CD4-positive, alpha-beta T cell treated with Interleukin-6 at 100 ng/mL for 8 hours (primary cell): ENCODE measurements at places on chromosomes 11 and 22.

DNA sequence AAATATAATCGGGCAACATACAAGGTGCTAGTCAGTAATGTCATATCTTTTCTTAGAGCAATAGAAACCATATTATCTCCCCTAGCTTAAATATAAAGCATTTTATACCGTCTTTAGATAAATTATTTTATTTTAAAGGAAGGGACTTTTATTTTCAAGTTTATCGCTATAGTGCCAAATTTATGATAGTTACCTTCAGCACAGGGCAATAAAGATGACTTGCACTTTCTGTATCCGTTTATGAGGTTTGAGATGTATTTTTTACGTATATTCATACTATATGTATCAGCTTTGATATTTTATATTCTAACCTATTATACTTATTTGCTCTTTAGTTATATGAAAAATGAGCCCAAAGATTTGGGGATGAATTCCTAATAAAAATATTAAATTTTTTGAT is 61.6 kb upstream of the CARD18 start:
- DNase-seq, result no peak

- DNase-seq, result no peak
Observed at GRCh38 chr11:60950024-60950423, 2.0 kb downstream of the SLC15A3 start.

- DNase-seq, result no peak
Observed at GRCh38 chr11:126456783-126457542, 101.5 kb downstream of the ST3GAL4 start.

DNA sequence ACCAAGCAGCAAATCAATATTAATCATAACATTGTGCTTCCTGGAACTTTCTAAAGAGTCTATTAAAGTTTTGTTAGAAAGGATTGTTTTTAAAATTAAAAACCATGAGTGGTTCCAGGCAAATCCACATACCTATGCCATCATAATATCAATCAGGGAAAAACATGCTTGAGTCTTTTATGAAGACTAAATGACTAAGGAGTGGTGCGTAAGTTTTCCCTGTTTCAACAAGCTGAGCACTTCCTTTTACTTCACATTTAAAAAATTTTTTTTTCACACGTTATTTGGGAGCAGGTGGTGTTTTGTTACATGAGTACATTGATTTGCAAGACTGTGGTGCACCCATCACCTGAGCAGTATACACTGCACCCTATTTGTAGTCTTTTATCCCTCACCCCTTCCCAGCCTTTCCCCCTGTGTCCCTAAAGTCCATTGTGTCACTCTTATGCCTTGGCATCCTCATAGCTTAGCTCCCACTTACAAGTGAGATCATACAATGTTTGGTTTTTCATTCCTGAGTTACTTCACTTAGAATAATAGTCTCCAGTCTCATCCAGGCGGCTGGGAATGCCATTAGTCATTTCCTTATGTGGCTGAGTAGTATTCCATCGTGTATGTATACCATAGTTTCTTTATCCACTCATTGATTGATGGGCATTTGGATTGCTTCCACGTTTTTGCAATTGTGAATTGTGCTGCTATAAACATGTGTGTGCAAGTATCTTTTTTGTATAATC is 1190.3 kb upstream of the RAG2 start:
- DNase-seq, result no peak

GRCh38 chr11:79390923-79391322 is 49.9 kb downstream of the TENM4 start:
- DNase-seq, result no peak

- DNase-seq, result no peak
Observed at GRCh38 chr11:122398167-122398566, 257.4 kb upstream of the UBASH3B start.

GRCh38 chr11:120801801-120802689 is 221.9 kb upstream of the TBCEL start:
- peak; percentile 26 for DNase-seq

DNA sequence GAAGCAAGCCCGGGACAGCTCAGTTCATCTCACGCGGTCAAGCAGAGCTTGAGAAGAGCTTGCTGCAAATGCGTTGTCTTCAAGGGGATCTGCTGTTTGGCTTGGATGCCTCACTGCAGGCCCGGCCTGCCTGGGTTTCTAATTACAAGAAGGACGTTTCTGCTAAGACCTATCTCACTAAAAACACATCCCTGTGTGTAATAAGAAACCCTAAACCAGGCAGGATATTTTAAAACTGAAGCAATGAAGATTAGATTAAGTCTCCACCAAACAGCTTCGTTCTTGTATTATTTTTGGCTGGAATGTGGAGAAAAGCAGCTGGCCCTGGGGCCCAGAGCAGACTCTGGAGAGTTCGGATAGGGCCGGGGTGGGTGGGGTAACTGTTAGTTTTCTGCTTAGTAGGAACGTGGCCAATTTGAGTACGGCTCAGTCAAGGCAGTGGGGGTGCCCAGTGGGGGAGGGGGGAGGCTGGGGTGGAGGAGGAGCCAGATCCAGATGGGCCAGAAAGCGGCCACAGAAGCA is 6.0 kb downstream of the PKNOX2 start:
- no peak for DNase-seq

- no peak for DNase-seq
Observed at GRCh38 chr11:70124321-70125000, 46.3 kb downstream of the ANO1 start.

- no peak for DNase-seq
Observed at GRCh38 chr11:98047647-98048046, 973.1 kb upstream of the CNTN5 start.

DNA sequence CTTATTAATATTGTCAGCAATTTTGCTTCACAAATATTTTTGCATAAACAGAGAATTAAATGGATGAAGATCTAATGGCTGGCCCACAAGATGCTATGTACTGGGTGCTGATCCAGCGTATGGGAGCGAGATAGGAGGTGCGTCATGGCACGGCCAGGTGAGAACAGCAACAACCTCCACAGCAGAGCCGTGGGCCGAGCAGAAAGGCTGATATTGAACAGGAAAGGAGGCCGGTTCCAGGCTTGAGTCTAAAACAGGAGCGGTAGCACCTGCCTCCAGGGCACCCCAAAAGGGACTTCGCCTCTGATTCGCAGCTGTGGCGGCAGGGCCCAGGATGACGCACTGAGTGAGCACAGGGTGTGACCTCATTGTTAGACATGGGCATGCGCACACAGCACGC is 1502.1 kb downstream of the TBC1D22A start:
- no peak for DNase-seq

DNA sequence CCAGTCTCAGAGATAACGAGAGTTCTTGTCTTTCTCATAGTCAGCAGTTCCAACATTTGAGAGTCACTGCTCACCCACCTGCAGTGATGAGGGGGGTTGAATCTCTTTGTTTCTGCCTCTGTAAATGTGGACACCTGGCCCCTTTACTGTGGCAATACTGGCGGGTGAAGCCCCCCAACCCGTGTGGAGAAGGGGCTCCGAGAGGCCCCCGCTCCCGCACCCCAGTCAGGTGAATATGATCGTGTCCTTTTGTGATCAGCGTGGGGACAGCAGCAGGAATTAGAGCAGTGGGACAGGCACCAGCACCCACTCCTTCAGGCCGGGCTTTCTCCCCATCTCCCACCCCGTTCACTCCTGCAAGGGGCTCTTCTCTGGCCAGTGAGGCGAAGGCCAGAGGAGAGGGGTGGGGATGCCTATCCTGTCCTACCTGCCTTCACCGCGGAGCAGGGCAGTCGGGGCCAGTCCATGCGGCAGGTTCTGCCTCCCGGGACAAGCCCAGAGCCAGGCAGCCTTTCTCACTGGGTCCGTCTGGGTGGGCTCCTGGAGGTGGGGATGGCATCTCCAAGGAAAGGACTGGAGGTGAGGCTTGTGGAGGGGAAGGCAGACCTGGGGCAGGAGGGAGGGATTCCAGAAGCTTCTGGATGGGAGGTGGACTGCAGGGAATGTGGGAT is 12.7 kb upstream of the CELSR1 start:
- DNase-seq, result no peak

- no peak for DNase-seq
Observed at GRCh38 chr11:57131080-57131790, 50.5 kb upstream of the LRRC55 start.

DNA sequence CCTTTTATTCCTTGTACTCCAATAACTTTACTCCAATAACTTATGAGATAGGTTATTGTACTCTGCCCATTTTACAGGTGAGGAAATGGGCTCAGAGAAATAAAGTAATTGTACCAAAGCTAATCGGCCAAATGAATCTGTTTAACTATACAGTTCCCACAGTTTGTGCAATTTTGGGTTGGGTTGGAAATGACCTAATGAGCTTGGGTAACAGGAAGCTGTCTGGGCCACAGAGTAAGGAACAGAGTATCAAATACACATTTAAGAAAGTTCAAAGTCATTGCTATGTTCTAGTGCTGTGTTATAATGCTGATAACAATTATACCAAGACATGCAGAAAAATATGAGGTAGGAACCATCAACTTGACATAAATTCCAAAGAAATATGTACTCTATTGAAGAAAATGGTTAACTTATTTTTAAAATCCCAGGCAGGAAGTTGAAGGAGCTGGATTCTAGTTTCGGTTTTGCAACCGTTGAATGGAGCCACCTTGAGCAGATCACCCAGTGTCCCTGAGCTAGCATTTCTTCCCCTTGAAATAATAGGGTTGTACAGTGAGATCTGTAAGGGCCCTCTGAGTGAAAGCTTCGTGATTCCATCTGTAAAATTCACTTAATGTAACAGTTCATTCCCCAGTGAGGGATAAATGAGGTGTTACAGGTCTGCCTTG is 360.9 kb upstream of the NARS2 start:
- no peak for DNase-seq

DNA sequence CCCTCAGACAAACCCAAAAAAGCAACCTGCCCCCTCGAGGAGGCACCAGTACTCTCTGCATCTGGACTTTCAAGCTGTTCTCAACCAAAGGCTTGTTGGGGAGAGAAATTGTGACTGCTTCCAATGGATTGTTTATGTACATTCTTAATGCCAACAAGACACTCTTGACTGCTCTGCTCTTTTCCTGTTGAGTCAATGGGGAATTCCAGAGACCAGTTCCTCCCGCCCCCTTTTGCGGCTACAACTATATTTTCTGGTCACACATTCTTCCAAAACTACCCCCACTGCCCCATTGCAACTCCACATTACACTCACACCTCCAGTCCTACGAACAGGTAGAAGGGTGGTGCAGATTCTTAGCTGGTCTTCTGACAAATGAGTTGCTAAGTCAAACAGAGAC is 187.0 kb downstream of the DSCAML1 start:
- DNase-seq, result no peak

- DNase-seq, result no peak
Observed at GRCh38 chr11:8065031-8065430, 16.0 kb upstream of the TUB start.

DNA sequence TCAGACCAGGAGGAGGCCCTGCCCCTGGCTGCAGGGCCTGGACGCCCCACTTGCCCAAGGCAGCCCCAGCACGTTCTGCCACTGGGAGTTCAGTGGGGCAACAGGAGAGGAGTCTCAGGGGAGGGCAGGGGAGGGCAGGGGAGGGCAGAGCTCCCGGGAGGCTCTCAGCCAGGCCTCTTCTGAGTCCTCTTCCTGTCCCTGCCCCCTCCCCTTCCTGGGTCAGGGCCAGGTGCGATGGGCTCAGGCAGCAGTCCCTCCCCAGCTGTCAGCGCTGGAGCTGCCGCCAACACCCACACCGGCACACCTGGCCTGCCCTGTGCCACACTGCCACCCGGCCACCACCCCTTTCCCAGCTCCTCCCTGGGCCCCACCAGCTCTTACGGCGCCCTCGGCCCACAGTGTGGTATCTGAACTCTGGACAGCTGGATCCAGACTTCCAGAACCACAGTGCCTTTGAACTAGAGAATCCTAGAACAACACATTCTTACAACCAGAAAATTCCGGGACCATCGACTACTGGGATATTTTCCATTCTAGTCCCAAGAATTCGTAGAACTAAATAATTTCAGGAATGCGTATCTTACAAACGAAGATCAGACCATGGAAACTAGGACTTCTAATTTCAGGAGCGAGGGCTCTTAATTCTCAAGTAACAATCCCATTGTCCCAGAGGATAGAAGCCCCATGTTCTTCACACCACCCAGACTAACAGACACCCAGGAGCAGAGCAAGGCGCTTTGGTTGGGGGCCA is 21.8 kb downstream of the RPL3 start:
- no peak for DNase-seq

DNA sequence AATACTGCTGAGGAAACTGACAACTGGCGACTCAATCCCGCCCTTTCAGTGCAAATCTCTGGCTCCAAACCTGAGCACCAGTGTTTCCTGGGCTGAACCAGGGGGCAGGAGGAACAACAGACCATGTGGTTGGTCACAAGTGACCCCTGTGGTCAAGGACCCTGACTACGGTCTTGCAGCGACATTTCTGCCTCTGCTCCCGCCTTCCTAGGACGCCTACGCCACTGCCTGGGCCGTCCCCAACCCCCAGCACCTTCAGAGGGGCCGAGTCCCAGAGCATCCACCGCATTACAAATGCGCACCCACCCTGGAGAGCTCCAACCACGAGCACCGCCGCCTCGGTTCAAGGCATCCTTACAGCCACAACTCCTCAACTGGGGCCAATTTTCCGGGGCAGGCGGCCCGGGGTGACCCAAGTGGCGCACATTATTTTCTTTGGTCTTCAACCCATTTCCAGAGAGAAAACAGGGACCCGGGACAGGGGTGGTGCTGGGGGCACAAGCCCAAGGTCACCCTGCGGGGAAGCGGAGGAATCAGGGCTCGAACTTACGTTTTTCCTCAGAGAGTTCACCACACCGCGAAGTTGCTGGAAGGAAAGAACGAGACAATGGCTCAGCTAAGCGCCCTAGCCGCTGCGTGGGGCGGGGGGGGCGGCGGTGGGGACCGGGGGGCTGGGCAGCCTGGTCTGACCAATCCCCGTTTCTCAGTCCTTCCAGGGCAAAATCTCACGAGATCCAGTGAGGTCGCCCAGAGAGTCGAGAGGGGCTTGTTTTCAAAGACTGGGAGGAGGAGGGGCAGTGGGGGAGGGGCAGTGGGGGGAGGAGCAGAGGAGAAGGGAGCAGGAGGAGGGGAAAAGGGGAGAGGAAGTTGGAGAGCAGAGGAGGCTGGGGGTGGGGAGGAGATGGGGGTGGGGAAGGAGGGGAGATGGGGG is 1.8 kb downstream of the PRAME start:
- no peak for DNase-seq

- DNase-seq, result no peak
Observed at GRCh38 chr11:61754534-61755482, 2.4 kb downstream of the MYRF start.

GRCh38 chr11:126336138-126336541 is 19.3 kb upstream of the ST3GAL4 start:
- DNase-seq, result no peak

- DNase-seq, result no peak
Observed at GRCh38 chr22:22201185-22201929, 43.2 kb upstream of the VPREB1 start.

DNA sequence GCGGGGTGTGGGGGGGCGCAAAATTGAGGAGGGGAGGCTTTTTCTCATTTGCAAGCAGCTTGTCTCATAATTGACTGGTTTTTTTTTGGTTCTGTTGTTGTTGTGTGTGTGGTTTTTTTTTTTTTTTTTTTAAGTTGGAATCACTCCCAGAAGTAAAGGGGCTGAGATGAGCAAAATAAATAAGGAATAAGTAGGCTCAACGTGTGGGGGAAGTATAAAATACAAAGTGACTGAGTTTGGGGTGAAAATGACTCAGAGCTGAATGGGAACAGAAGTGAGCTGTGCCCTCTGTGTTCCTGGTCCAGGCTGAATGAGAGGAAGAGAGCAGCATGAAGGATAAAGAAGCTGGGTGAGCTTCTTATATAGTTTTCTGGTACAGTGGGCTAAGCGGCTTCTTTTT is 90.0 kb downstream of the GRIK4 start:
- no peak for DNase-seq
